ENCODE measurements at places on chromosomes 12 and 14.

DNA sequence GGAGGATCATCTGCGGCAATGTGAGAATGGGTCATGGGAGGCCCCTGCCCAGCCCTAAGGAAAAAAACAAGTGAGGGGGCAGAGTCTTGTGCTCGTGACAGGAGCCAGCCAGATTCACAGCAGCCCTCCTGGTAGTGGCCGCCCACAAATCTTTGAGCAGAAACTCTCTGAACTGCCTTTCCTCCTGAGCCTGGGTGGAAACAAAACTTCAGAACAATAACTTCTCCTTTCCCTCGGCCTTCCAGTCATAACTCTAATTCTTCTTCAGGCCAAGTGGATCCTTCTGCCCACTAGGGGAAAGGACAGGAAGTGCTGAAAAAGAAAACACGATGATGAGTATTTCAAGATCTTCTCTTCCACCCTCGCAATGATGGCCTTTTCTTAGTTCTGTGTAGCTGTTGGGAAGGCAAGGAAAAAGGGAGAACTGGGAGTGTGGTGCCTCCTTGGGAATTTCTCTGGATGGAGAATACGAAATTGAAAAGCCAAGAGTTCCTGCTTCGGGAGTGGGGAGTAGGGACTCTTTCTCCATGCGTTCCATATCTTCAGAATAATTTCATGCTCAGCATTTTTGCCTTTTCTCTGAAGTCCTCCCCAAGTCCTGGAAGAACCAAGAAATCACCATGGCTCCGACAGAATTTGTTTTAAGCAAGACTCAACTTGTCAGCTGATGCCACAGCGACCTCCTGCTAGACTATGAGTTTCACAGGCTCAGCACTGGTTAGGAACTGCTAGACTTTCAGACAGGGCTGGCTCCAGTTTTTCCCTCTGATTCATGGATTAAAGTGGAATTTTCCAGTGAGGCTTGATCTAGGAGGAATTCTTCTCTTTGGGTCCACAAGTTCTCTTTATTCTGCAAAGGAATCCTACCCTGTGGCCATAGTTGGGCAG lies 188.9 kb downstream of the CAND1 start:
- no peak for DNase-seq

DNA sequence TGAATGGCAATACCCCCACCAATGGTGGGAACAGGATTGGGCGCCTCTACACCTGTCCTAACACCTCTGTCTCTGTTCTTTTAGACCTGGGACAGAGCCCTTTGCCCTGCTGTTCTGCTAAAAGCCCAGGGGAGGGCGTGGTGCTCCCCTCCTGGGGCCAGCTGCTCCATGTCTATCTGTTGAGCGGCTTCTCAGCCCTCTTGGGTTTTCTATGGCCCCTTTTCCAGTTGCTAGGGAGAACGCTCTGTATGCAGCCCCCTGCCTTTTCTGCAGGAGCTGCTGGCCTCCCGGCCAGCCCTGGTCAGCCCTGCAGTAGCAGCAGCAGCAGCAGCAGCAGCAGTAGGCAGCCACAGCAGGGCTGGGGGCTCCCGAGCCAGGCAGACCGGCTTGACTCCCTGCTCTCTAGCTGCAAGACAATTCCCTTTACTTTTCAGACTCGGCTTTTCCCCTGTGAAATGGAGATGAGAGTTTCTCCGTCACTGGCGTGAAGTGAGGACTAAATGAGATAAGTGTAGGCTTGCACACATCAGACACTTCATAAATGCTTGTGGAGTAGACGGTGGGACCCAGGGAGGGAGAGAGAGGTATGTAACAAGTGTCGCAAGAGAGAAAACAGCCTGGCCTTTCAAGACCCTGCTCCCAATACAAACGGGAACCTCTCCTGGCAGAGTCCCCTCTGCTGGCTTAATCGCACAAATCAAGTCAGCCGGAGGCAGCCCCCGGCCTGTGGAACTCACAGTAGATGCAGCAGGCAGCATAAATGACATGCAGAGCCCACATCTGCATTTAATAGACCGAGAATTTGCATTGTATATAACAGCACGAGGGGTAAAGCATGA lies 1.0 kb downstream of the RTL1 start:
- DNase-seq: no peak

GRCh38 chr12:107397890-107398500 lies 287.6 kb upstream of the PWP1 start:
- no peak for DNase-seq

- DNase-seq: no peak
These were observed 703.0 kb upstream of the TBX3 start for GRCh38 chr12:115386946-115387345.
